ENCODE measurements at places on chromosomes 4 and X.

GRCh38 chr4:38639242-38639641 lies 24.8 kb upstream of the KLF3 start:
- DNase-seq = no peak

DNA sequence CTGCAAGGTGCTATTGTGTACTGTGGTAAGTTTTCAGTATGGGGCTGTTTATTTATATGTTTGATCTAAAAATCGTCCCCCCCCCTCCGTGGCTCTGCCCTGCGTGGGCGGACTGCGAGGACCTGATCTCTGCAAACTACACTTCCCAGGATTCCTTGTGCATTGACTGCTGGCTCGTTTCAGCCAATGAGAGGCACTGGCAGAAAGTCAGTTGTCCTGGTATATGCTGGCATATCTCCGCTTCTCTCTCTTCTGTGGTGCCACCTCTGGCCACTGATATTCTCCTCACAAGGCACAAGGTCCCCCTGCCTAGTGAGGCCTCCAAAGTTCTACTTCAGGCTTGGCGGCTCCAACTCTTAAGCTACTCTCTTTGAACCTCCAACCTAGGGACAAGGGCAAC lies 168.8 kb upstream of the ZFP42 start:
- DNase-seq = no peak

GRCh38 chrX:7201496-7201895 lies 53.5 kb upstream of the PUDP start:
- DNase-seq = no peak

DNA sequence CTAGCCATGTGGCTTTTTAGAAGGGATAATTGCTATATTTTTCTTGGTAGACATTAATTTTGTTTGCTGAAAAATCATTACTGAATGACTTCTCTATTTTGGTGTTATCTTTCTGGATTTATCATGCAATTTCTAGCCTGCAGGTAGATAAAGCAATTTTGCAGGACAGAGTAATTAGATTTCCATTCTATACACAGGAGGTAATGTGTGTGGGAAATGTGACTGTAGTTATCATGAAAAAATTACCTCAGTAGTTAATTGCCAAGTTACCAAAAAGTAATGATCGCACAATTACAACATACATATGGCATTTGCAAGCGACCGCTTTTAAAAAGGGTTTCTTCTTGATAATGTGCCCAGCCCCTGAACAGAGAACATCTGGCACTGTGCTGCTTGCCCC lies 66.1 kb downstream of the KIT start:
- DNase-seq = no peak

- peak; percentile 51 for DNase-seq
Measured at GRCh38 chr4:140004549-140004895, 149.5 kb downstream of the MAML3 start.

- no peak for DNase-seq
Measured at GRCh38 chr4:158411269-158411668, 110.4 kb upstream of the RXFP1 start.

DNA sequence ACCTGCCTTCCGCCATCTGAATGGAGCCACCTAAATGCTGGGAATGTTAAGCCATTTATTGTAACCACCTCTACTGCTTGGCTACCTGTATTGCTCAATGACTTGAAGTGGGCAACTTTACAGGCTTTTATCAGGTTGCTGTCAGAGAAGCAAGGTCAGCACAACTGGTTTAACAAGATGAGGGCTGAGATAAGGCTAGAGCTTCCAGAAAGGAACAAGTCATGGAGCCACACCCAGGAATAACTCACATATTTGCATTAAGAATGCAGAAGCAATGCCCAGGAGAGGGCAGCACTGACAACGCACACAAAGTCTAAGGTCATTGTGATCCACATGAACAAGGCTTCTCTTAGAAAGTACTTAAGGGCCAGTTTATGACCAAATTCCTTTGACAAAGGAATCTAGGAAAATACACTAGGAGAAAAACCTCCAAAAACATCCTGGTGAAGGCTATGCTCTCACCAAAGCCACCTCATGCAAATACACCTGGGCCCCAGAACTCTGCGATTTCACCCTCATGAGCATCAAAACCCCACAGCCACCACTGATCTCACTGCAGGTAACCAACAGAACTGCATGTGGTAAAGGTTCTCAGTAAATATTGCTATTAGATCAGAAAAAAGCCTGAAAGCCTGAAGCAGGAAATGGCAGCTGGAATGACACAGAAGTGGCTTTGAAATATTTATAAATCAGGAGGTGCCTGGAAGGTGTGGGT lies 15.0 kb upstream of the STS start:
- DNase-seq = peak; percentile 73

GRCh38 chr4:96295143-96295741 lies 455.3 kb downstream of the PDHA2 start:
- DNase-seq = no peak

- peak; percentile 6 for DNase-seq
Measured at GRCh38 chr4:5881340-5881739, 11.5 kb downstream of the CRMP1 start.

GRCh38 chr4:172141025-172141424 lies 327.8 kb downstream of the GALNTL6 start:
- no peak for DNase-seq

DNA sequence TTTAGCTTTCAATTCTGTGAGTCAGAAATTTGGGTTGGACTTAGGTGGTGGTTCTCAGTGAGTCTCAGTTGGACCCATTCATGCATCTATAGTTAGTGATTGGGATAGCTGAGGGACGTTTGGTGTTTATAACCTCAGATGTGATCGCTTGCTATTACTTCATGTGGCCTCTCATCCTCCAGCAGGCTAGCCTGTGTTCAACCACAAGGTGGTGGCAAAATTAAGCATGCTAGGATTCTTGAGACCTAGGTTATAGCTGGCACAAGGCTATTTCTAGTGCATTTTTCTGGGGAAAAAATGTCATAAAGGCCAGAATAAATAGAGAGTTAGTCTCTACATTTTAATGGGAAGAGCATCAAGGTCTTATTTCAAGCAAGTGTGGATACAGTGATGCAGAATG lies 10.9 kb upstream of the GRPR start:
- no peak for DNase-seq

- no peak for DNase-seq
Measured at GRCh38 chrX:16963216-16963615, 16.8 kb downstream of the REPS2 start.

- DNase-seq = no peak
Measured at GRCh38 chrX:135975421-135975820, 1.6 kb upstream of the MMGT1 start.

GRCh38 chr4:139655116-139655515 lies 10.5 kb upstream of the MGST2 start:
- peak; percentile 48 for DNase-seq

DNA sequence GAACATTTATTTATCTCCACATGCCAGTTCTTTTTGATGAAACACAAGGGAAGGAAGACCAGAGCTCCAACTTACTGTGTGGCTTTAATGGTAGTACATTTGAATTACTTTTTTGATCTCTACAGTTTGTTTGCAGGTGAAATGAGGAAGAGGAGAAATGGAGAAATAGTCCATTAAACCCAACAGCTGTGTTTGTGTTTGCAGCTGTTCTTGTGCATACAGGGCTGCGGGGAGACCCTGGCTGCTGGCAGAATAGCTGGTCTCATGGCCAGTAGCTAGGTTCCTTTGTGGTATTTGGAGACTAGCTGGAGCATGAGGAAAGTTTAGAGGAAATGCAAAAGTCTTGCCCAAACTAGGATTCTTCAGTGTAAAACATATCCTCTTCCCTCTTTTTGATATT lies 374.8 kb downstream of the GPAT3 start:
- no peak for DNase-seq

DNA sequence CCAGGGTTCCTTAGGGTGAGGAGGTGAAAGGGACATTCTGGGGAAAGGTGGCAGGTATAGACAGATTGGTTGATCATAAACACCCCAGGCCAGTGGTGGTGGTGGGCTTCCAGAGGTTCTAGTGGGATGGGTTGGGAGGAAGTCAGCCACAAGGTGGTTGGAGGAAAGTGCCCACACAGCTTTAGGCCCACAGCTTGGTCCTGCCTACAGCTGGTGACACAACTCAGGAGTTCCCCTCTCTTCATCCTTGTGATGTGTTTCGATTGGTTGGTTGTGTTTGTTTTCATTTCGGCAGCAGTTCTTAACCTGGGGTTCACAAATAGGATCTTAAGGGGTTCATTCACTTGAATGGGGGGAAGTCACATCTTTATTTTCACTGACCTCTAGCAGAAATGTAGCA lies 157.0 kb downstream of the TMEM164 start:
- DNase-seq = no peak

GRCh38 chrX:41553688-41554087 lies 106.5 kb downstream of the NYX start:
- DNase-seq = peak; percentile 69

DNA sequence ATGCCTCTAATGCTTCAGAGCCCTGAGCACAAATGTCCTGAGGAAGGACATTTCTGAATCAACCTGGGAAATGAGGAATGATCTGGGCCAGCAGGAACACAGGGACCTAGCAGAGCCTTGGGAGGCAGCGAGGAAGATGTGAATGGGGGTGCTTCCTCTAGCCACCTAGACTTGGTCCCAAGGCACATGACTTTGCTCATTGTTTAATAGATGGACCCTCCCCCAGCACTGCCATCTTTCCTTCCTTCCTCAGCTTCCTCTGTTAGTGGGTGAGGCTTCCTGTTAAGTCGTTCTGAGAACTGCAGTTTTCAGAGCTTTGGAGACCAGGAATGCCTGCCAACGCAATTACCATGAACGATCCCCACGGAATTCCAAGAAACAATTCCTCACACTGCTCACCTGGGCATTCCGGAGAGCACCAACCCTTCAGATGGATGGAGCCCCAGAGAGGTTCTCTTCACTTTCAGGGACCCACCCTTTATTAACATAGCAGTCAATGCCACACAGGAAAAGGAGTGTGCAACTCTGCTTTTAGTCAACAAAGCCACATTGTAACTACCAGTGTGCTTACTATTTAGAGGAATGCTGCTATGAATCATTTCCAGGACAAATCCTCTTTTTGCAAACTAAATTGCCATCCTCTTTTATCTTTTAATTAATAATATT lies 48.5 kb upstream of the STIM2 start:
- no peak for DNase-seq

- no peak for DNase-seq
Measured at GRCh38 chrX:39550795-39551361, 546.9 kb downstream of the BCOR start.

DNA sequence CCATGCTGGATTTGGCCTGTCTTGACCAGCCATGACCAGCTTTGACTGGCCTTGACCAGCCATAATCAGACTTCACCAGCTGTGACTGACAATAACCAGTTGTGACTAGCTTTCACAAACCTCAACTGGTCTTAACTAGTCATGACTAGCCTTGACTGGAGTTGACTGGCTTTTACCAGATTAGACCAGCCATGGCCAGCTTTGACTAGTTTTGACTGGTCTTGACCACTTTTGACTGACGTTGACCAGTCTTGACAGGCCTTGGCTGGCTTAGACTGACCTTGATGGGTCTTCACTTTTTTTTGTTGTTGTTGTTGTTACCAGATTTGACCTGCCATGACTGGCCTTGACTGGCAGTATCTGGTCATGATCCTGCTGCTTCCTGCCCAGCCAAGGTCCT lies 67.4 kb downstream of the RLIM start:
- no peak for DNase-seq

DNA sequence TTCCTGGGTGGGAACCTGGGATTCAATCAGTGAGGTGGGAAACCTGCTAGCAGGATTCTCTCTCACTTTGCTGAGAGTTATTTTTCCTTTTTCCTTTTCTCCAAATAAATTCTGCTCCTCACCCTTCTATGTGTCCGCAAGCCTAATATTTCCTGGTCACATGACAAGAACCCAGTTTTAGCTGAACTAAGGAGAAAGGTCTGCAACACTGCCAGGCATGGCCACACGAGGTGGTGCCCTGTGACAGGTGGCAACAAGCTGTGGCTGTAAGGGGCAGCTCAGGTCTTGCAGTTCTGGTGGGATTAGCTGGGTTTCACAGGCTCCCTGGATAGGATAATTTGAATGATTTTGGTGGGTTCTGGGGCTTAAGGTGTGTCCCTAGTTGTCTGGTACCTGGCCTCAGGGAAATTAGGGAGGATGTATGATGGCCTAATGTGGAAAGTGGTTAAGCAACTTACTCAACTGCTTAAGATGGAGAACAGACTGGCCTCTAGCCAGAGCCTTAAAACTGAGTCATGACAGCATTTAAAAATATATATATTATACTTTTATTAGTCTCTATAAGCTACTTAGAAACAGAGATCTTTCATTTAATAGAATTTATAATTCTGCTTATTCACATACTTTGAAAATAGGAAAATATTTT lies 215.0 kb downstream of the IL15 start:
- peak; percentile 64 for DNase-seq

GRCh38 chr4:188971125-188971524 lies 831.9 kb downstream of the TRIML1 start:
- peak; percentile 28 for DNase-seq

GRCh38 chr4:102047616-102048015 lies 257.1 kb downstream of the BANK1 start:
- DNase-seq = no peak

- DNase-seq = no peak
Measured at GRCh38 chrX:82666355-82666754, 841.7 kb upstream of the POU3F4 start.

DNA sequence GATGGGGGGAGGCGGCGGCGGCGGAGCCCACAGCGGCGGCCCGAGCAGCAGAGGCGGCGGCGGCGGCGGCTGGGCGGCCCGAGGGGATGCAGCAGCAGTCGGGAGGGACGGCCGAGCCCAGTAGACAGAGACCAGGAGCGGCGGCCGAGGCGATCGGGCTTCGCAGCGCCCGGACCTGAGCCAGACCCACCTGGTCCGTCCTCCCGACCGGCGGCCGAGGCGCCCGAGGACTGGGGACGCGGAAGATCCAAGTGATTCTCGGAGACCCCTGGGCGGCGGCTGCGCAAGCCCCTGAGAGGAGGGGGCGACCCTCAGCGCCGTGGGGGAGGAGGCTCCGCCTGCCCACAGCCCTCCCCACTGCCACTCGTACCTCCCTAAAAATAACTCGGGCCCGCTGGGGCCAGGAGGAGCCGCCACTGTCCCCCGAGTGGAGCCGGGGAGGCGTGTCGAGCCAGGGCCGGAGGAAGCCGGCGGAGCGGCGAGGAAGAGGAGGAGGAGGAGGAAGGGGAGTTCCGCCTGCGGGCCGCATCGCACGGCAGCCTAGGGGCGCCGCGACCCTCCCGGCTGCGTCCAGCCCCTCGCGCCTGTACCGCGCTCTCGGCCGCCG lies 608 bp downstream of the RAPGEF2 start:
- peak; percentile 13 for DNase-seq
